NCI-H1694 treated with DMSO at 0.1 percent for 48 hours (cell line): ENCODE measurements at places on chromosomes 5 and 9.

DNA sequence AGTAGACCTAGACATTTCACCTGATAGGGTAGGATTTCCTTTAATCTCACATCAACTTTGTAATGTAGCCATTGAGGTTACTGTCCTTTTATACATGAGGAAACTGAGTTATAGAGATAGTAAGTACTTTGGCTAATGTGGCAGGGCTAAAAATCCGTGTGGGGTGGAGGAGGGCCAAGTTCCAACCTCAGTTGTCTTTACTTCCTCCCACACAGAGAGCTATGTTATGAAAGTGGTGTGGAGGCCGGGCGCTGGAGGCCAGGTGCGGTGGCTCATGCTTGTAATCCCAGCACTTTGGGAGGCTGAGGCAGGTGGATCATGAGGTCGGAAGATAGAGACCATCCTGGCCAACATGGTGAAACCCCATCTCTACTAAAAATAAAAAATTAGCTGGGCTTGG lies 173.3 kb downstream of the PALM2AKAP2 start:
- DNase-seq: no peak

GRCh38 chr9:136538599-136539426 lies 7.0 kb downstream of the NOTCH1 start:
- no peak for DNase-seq

DNA sequence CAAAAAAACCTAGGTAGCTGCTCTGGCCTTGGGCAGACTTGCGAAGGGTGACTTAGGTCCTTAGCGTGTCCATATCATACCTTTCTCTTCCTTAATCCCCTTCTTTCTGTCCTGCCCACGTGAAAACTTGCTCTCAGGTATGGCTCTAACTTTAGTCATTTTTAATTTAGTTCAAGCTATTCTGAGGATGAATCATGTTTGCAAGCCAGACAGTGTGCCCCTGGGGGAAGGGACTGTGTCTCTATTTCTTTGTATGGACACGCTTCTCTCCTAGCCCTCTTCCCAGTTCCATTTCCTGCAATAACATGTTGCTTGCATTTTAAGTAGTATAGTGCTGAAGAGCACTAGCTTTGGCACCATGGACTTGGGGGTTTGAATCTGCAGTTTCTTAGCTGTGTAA lies 120.6 kb downstream of the PTTG1 start:
- no peak for DNase-seq

- no peak for DNase-seq
These were observed 25.4 kb upstream of the SSBP2 start for GRCh38 chr5:81776258-81776657.

DNA sequence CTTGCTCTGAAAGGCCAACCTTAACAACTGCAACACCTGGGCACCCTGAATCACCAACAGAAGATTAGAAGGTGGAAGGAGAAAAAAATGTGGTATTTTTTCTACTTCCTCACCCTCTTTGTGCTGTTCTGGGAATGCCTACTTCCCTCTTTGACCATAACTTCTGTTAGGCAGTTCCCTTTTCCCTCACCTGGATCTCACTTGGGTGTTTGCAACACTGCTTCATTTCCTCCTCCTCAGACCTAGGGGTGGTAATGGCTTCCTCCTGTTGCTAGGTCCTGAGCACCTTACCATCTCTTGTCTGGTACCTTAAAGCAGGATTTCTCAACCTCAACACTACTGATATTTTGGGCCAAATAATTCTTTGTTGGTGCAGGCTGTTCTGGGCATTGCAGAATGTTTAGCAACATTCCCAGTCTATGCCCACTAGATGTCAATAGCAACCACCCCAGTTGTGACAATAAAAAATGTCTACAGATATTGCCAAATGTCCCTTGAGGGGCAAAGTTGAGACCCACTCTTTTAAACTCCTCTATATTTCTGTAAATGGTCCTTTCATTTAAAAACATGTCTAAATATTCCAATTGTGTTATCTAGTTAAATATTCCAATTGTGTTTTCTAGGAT lies 300.0 kb upstream of the VLDLR start:
- DNase-seq: no peak

DNA sequence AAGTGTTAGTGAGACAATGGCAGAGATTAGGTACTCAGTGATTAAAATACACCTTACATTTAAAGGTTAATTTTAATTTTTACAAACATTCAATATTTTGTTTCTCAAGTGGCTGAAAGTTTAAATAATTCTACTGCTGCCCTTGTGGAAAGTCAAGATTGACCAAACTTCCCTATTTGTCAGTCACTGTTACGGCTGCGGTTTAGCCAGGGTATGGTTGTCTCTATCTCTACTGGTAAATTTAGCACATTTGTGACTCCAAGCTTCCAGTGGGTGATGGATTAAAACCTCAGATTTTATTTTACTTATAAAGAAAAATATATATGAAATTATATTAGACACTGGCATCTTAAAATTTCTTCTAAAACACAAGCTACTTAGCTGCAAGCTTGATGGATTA lies 368.4 kb downstream of the CDH18 start:
- DNase-seq: no peak

DNA sequence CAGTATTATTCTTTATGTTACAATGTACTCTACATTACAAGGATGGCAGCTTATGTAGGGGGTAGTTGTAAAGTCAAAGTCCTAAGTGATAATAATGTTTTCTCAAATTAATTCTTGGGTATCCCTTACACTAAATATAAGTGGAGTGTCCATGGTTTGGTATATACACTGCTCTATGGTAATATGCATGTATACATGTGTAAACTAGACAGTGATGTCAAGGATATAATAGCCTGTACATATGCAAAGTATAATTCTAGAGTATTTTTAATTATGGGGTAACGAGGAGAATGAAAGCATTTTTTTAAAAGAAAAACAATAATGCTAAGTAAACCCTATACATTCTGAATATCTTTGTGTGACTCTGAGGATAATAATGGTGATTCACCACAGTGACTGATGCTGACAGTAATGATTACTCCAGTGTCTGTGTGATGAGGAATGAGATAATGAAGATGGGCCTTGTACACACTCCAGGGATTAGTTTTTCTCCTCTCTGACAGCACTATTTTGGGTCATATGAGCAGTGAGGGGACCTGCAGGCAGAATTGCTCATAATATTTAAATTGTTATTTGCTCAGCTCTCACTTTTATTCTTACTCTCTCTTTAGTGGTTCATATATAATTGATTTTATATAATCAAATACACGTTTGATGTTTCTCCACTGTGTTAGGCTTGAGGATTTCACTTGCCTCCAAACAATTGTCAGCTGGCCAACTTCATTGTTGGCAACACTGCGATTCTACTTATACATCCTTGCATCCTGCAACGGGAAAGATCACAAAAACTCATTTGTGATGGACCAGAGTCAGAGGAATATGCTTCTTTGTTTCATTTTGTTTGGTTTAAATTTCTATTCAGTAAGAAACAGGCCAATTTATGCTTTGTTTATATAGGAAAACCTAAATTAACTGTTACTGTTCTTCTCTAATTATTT lies 88.2 kb downstream of the NREP start:
- no peak for DNase-seq

DNA sequence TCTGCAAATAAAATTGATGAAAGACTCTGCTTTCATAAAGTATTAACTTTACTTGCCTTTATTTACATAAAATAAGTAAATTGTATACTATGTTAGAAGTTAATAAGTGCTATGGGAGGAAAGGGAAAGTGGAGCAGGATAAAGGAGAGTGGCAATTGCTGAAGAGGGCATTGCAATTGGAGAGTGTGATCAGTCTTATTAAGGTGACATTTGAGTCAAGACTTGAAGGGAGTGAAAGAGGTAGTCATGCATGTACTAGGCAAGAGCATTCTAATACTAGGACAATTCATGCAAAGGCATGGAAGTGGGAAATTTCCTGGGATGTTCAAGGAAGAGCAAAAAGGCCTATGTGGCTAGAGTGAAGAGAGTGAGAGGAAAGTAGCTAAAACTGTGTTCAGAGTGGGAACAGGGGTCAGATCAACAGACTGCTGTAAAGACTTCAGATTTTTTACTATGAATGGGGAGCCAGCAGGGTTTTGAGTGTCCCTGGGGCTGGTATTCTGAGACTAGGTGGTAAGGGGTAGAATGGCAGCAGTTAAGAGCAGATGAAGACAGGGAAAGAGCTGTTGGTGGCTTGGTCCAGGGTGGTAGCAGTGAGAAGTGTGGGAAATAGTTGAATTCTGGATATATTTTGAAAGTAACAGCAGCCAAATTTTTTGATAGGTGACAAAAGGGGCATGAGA lies 182.3 kb upstream of the RIOK2 start:
- DNase-seq: no peak

GRCh38 chr5:106730912-106731311 lies 939.8 kb downstream of the EFNA5 start:
- no peak for DNase-seq
